Stimulated activated CD4-positive, alpha-beta T cell treated with anti-CD3 and anti-CD28 coated beads, Interleukin-15, amount 100 ng/mL, for 1 hour (primary cell): ENCODE measurements at places on chromosomes 4 and X.

GRCh38 chrX:19446397-19446796 is 68.9 kb downstream of the MAP3K15 start:
- no peak for DNase-seq

GRCh38 chr4:187715466-187715865 is 280.1 kb upstream of the ZFP42 start:
- DNase-seq = no peak

DNA sequence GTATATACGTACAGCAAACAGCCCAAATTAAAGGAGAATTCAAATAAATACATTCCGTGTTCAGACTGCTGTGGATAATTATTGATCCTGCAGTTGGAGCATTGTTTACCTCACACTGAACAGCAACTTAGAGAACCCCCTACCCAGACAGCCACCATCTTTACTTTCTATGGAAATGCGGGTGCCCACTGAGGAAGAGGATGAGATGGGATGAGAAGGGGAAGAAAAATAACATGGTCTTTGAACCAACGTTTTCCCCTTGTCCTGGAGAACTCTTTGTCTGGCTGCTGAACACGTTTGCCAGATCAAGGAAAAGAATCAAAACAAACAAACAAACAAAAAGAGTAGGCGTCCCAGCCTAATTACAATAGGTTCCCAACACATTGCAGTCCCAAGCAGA is 1.5 kb downstream of the TSPAN5 start:
- DNase-seq = no peak

DNA sequence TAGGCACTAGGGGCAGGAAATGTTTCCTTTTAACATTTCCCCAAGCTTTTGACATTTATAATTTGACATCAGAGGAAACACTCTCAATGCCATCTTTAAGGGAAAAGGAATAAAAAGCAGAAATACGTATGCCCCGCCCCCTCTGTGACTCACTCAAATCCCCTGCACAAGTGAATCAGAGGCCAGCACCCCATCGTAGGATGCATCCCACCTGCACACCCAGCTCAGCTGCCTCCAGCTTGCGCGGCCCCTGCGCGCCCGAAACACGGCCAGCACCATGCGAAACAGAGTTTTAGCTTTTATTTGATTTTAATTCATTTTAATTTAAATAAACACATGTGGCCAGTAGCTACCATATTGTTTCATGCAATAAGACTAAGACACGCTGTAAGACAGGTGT is 29.5 kb downstream of the ABLIM2 start:
- DNase-seq = no peak

- DNase-seq = no peak
These were observed 6.4 kb upstream of the RHOH start for GRCh38 chr4:40190465-40190864.
